DMS79 treated with DMSO at 0.1 percent for 48 hours (cell line): ENCODE measurements at places on chromosomes 7 and 10.

- DNase-seq: peak; percentile 80
These were observed 289.3 kb upstream of the PODXL start for GRCh38 chr7:131845573-131846314.

DNA sequence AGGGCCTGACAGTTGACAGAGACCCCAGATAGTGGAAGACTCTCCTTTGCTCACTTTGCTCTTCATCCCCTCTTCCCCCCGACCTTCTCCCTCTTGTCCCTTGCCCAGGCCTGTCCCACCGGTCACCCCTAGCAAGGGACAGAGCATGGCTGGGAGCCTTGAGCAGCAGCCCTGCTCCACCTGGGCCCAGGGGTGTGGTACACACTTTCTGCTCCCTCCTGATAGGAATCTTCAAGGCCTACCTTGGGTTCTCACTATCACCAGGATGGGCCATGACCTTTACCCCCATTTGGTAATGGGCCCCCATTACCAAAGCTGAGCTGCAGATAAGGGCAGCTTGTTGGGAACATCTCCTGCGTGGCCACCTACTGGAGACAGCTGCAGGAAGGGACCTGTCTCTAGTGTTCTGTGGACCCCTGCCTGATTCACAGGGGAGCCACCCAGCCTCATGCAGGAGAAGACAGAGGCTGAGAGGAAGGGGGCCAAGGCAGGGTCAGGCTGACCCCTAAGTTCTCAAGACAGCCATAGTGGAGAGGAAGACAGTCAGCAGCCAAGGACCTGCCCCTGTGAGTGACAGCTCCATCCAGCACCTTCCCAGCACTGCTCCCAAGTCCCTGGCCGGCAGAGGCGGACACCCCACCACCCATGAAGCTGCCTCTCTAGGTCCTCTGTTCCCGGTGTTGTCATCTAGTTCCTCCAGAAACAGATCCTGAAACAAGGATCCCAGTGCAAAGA lies 913 bp upstream of the NPC1L1 start:
- no peak for DNase-seq

GRCh38 chr10:12649012-12649584 lies 299.8 kb downstream of the CAMK1D start:
- no peak for DNase-seq

GRCh38 chr7:128666200-128666599 lies 5.9 kb upstream of the GARIN1A start:
- no peak for DNase-seq

GRCh38 chr7:153934629-153935028 lies 117.6 kb upstream of the DPP6 start:
- DNase-seq: no peak

DNA sequence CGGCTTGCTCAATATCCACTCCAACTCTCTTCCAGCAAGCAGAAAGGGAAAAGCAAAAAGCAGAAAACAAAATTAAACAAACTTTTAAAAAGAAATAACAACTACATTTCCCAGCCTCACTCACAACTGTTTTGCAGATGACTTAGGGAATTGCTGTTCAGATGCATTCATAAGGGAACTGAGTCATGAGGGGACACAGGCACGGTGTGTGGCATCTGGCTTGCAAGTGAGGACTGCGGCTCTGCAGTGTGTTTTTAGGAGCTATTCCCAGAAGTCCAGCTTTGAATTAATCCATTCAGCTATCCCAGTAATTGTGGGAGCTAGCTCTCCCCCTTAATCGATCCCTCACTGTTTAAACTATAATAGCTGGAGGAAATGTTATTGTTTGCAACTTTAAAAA lies 30.3 kb downstream of the PTN start:
- no peak for DNase-seq

DNA sequence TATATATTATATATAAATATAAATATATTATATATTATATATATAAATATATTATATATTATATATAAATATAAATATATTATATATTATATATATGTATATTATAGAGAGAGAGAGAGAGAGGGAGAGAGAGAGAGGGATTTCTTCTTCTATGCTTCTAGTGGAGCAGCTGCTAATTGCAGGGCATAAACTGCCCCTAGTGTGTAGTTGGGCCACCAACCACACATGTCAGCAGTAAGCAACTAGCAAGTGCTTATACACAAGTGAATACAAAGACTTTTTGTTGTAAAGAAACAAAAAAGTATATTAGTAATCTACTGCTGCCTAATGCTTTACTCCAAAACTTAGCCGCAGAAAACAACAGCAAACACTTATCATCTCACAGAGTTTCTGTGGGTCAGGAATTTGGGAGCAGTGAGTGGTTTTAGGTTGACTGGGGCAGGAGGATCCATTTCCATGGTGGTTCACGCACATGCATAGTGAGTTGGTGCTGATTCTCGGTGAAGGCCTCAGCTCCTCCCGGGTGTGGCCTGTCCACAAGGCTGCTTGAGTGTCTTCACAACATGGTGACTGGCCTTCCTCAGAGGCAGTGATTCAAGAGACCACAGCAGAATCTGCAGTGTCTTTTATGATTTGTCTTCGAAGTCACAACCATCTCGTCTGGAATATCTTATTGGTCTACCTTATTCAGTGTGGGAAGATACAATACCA lies 25.5 kb upstream of the BAG3 start:
- no peak for DNase-seq

- no peak for DNase-seq
These were observed 5.7 kb upstream of the PRR15 start for GRCh38 chr7:29557954-29558353.

GRCh38 chr7:154953006-154953684 lies 49.8 kb downstream of the PAXIP1 start:
- no peak for DNase-seq

DNA sequence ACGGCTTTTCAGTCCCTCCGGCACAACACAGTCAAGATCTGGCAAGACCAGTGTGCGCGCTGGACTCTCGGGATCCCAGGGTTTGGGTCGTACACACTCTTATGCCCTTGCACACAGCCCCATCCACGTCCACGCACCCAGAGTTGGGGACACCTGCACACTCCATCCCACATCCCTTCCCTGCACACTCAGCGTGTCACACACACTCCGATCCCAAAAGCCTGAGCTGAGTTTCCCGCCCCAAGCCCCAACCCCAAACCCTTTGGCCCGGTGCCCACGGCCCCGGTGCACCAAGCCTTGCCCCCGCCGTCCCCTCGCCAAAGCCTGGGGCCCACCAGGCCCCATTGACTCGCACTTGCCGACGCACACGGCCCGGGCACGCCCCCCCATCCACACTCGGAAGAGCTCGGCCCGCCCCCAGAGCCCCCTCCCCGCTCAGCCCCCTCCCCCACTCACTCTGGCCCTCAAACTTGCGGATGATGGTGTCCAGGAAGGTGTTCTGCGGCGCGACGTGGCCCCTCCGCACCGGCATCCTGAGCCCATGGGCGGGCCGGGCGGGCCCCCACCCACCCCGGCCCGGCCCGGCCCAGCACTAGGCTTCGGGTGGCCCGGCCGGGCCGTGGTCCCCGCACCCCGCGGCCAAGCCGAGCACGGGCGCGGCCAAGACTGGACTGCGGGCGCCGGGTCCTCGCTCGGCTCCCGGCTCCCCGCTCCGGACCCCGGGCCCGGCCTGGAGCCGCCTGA lies 567 bp downstream of the KCNH2 start:
- peak; percentile 14 for DNase-seq

- peak; percentile 34 for DNase-seq
These were observed 695.4 kb downstream of the LRMDA start for GRCh38 chr10:76126607-76127527.

DNA sequence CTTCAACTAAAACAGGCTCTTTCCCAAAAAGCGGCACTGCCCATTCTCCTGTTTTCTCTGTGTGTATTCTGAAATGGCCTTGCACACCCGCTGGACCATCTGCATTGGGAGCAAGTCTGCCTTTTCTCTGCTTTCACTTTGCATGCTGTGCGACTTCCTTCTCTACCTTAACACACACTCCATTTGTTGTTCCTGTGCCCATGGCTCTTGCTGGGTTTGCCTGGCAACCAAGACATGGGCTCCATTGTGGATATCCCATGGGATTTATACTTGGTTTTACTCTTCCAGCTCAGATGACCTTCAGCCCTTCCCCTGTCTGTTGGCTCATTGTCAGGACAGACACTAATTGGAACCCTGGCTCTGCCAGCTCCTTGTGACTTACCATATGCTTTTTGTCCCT lies 465.3 kb downstream of the REEP3 start:
- no peak for DNase-seq

- no peak for DNase-seq
These were observed 22.2 kb downstream of the SGCE start for GRCh38 chr7:94633687-94634086.

DNA sequence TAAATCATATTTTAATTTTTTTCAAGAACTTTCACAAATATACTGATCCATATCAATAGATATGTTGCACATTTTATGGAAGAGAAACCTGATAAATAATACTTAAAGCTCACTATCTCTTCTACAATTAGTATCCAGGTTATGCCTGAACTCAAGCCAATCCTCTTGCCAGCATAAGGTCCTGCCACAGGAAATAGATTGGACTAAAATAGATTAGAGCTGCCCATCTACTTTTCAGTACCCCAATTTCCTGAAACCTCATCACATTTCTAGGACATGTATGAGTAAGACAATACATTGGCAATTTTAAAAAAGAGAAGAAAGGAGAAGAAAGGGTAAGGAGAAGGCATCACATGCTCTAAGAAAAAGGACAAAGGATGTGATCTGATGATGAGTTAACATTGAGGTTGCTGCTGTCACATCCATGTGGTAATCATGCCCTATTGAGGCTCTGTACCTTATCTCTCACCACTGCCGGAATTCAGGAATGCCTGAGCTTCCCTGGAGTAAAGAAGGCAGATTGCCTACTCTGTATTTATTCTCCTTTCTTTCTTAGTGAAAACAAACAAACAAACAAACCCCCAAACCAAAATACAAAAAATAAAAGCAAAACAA lies 199.7 kb downstream of the ANK3 start:
- no peak for DNase-seq

DNA sequence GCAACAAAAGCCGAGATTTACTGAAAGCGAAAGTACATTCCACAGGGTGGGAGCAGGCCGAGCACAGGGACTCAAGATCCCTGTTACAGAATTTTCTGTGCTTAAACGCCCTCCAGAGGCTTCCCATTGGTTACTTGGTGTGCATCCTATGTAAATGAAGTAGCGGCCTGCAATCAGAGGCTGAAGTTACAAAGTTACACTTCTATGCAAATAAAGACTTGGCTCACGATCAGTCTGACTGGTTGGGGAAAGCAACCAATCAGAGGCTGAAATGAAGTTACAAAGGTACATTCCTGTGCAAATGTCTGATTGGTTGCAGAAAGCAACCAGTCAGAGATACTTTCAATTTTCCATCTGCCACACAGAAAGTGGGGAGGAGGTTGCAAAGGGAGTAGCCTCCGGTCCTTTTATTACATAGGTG lies 4.1 kb downstream of the ACBD7 start:
- peak; percentile 66 for DNase-seq

DNA sequence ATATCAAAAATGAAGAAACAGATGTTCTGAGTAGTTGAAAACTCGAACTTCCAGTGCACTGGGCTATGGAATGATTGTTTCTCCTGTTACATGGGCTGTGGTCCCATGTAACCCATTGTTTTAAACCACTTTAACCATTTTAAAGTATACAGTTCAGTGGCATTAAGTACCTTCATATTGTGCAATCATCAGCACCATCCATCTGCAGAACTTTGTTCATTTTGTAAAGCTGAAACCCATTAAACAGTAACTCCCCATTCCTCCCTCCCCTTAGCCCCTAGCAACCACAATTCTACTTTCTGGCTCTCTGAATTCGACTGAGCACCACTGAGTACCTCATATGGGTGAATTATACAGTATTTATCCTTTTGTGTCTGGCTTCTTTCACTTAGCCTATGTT lies 217.4 kb downstream of the LRMDA start:
- DNase-seq: no peak

- DNase-seq: no peak
These were observed 95.8 kb downstream of the CFAP58 start for GRCh38 chr10:104449391-104449790.

GRCh38 chr10:707861-708260 lies 18.4 kb upstream of the DIP2C start:
- DNase-seq: no peak

DNA sequence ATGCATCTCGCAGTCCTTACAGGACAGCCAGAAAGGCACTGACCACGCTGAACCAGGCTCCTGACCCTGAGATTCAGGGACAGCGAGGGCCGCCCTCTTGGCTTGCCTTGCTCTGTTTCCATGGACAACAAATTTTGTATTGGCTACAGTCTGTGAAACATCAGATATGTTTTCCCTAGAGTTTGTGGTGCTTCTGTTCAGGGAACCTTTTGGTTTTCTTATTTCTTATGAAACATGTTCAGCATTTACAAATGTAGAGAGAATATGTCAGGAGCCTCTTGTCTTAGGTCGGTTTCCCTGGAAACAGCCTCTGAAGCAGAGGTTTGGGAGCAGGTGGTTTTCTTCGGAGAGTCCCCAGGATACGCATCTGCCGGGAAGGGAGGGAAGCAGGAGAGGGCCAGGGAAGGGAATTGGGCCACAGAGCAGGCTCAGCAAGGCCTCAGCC lies 260.1 kb downstream of the CCDC3 start:
- DNase-seq: no peak

- DNase-seq: no peak
These were observed 48.0 kb upstream of the DAGLB start for GRCh38 chr7:6495597-6496262.

DNA sequence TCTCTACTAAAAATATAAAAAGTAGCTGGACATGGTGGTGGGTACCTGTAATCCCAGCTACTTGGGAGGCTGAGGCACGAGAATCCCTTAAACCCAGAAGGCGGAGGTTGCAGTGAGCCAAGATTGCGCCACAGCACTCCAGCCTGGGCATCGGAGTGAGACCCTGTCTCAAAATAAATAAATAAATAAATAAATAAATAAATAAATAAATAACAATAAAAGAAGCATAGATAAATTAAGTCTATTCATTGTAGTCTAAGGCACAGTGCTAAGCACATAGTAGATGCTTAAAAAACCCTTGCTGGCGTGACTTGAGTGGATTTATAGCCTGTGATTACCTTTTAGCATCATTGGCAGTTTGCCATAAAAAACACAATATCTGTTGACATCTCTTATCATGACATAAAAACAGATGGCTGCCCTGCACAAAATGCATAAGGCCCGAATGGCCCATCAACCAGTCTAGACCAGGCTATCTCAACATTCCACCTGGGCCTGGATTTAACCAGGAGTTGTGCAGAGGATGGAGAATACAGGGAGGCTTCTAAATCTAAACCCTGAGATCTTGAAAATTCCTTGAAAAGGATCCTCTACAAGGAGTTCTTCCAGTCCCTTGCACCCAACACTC lies 94.9 kb downstream of the PRLHR start:
- DNase-seq: no peak

- DNase-seq: no peak
These were observed 123.6 kb upstream of the ANK3 start for GRCh38 chr10:60513281-60513680.

DNA sequence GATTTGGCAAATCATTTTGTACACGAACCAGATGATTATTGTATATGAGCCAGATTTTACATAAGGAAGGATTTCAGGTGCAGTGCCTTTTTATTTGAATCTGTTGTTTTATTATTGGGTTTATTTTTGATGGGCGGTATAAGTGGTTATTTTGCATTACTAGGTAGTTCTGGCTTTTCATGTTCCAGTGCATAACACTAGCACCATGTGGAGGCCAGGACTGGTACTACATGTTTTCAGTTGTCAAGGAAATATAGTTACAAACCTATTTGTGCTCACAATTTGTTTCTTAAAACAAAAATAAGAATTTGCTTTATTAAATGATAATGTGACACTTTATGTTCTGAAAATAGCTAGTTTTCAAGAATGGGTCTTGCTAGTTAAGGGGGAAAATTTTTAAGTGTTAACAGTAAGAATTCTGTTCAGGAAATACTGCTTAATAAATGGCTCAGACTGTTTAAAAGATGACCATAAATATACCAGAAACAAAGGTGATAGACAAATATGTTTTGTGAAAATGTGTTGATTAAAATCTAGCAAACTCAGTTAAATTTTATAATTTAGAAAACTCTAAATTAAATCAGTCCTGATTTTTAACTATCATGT lies 7.1 kb upstream of the SEMA3E start:
- no peak for DNase-seq
